ENCODE measurements at places on chromosomes 1 and 21.

DNA sequence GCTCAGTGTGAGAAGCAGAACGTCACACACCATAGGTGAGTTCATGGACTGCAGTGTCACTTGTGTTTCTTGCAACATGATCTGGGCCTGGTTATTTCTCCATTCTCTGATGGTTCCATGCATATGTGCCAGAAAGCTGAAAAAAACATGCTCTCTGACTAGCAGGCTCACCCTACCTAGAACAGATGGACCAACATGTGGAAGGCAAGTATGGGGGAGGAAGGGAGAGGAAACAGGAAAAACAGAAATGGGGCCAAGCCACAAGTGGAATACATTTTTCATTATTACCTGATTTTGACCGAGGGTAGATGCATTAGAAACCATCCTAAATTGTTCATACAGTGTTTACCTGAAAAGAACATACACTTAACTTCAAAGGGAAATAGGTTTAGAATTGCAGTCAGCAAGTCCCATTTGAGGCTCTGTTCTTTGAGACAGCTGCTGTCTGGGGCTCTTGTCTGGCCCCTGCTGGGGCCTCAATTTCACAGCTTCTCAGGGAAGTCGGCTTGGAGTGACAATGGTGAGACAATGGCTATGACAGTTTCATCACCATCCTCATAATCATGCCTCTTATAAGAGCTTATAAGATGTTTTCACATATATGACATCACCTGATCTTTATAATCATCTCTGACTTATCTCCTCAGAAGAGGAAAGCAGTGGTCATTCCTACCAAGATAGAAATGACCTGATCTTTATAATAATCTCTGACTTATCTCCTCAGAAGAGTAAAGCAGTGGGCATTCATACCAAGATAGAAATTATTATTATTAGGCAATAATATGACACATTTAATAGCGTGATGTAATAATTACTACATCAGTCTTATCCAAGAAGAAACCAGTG is 327.3 kb downstream of the SIPA1L2 start:
- no peak for DNase-seq

- no peak for DNase-seq
Measured at GRCh38 chr1:81695741-81696140, 105.0 kb upstream of the ADGRL2 start.

DNA sequence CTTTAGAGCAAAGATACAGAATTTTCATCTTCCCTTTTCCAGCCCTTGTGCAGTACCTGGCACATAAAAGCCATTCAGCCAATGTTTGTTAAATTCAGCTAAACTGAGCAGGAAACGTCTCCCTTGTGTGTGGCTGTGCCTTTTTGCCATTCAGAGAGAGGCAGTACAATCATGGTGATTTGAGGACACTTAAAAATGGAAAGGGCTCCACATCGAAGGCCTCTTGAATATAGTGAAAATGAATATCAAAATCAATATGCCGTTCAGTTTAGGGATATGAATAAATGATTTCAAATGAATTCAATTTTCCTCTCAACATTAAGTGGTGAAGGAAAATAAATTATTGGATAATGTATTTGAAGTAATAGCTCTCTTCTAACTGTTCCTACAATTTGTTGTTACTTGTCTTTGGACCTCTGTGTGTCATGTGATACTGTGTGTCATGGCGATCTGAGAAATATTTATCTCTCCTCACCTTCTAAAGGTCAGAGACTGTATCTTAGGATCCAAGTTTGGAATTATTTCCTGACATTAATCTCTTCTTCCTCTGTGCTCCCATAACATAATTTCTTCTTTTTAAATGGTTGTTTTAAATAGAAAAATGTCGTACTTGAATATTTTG is 355.6 kb upstream of the ST6GALNAC5 start:
- DNase-seq, result no peak

- no peak for DNase-seq
Measured at GRCh38 chr1:243507001-243507671, 251.3 kb downstream of the SDCCAG8 start.

DNA sequence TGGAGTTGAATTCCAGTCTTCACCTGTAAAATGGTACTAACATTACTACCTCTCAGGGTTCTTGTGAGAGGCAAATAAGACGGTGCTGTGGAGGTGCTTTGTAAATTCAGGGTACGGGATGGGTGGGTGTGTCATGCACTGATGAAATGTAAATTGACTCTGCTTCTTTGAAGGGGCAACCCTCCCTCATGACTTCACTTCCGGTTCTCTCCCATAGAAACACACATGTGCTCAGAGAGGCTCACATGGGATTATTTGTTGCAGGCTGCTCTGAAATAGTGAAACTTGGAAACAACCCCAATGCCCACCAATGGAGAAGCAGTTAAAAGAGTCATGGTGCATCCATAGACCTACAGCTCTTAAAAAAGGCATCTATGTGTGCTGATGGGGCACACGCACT is 44.9 kb upstream of the SCMH1 start:
- no peak for DNase-seq

DNA sequence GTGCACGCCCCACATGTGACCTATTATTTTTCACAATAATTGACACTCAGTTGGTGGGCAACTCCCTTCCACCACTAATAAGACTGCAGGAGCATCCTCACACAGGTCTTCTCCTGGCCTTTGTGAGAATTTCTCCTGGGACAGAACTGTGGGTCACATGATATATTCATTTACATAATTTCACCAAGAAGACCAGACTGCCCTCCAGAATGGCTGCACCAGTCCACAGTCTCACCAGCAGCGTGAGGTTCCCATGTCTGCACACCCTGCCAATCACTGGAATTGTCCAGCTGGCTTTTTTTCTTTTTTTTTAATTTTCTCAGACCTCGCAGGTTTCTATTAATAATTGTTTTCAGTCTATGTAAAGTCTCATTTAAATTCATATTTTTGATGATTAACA is 41.3 kb downstream of the ATP1A1 start:
- no peak for DNase-seq

- DNase-seq, result no peak
Measured at GRCh38 chr1:40341491-40342380, 24.6 kb upstream of the COL9A2 start.

DNA sequence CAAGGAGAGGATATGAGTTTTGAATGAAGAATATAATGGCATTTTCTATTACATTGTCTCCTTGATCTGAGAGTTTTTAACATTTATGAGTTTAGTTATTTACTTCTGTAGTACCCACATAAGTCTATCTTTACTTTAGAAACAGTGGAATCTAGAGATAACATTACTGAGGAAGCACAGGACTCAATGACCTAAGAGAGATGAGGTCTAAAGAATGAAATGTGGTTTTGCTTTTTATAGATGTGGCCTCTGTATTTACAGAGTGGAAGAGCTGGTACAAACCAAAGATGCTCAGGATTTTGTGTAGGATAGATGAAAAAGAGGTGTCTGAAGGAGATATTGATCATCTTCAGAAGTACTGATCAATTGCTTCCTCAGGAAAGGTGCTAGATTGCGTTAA is 177.3 kb downstream of the KCTD3 start:
- DNase-seq, result no peak

DNA sequence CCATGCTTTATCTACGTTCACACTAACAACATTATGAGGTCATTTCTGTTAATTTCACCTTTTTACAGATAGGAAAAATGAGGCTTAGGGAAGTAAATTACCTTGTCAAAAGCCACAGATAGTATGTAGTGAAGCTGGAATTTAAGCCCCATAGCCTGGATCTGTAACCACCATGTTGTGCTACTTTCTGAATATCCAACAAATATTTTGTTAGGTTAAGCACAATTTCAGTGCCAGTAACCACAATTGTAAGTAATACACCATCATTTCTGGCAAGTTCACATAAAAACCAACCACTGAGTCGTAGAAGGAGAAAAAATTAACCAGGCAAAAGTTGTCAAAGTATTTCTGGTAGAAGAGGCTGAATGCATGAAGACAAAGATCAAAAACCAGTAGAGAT is 593.1 kb upstream of the CAMK1G start:
- no peak for DNase-seq

DNA sequence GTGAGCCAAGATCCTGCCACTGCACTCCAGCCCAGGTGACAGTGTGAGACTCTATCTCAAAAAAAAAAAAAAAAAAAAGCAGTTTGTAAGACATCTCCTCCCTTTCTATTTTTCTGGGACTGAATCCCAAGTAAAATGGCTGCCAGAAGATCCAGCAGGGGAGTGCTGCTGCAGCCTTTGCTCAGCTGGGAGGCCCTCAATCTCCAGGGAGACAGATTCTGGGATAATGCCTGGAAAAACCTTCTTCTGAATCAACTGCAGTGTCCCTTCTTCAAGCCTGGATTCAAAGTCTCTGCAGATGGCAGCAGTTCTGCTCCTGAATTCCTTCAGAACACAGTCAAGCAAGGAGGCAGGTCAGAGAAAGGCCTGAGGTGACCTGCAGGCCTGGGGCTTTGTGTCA is 191.0 kb upstream of the NRIP1 start:
- DNase-seq, result no peak

DNA sequence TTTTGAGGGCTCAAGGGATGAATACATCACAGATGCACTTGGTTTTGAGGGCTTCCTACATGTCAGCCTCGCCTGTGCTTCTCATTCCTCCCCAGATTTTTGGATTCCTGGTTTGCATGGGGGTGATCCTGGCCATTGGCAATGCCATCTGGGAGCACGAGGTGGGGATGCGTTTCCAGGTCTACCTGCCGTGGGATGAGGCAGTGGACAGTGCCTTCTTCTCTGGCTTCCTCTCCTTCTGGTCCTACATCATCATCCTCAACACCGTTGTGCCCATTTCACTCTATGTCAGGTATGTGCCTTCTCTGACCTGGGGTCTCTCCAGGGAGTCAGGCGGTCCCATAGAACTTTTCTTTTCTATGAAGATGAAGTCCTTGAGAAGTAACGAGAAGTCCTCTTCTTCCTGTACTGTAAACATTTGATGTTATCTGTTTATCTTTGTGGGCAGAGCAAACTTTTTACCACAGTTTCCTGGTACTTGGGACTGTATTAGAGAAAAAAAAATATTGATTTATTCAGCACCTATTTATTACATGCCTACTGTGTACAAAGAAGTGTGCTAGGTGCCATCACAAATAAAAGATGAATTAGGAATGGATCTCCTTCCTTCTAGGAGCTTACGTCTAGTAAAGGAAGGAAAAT is 12.0 kb downstream of the ATP8B2 start:
- DNase-seq, result no peak

DNA sequence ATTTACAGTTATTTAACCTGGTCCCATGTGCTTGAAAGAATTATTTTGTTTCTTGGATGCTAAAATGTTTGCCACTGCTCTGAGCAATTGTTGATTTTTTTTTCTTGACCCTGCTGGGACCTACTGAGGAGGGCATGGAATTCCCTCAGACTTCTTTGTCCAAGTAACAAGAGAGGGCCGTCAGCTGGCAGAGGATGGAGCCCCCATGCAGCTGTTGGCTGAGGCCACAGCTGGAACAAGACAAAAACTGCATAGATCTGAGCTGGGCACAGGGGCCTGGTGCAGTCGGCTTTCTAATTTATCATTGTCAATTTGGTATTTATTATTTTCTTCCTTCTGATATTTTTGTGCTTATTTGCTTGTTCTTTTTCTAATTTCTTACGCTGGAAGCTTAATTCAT is 39.6 kb upstream of the ABCG1 start:
- DNase-seq, result no peak

GRCh38 chr1:154770897-154771594 is 99.0 kb downstream of the KCNN3 start:
- DNase-seq, result no peak

- DNase-seq, result no peak
Measured at GRCh38 chr1:101605878-101606277, 369.1 kb downstream of the S1PR1 start.

GRCh38 chr1:22339237-22339636 is 112.4 kb upstream of the ZBTB40 start:
- no peak for DNase-seq

DNA sequence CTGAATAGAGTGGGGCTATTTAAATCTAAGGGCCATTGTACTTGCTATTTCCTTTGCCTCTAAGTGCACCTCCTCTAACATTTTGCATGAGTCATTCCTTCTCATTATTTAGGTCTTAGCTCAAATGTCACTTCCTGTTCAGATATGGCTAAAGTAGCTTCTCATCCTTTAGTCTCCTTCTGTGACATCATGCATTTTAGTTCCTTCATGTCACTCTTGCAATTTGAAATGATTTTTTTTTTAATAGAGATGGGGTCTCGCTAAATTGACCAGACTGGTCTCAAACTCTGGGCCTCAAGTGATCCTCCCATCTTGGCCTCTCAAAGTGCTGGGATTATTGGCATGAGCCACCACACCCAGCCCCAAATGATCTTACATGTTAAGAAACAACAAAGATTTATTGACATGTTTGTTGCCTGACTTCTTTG is 6.6 kb downstream of the TBX19 start:
- no peak for DNase-seq

DNA sequence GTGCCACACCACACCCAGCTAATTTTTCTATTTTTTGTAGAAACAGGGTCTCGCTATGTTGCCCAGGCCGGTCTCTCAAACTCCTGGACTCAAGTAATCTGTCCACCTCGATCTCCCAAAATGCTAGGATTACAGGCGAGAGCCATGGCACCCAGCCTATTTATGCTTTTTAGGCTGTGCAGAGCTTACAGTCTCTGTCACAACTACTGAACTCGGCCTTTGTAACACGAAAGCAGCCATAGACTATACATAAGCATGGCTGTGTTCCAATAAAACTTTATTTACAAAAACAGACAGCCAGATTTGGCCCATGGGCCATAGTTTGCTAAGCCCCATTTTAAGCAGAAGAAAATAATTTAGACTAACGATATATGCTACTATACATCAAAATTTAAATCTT is 54.4 kb downstream of the NID1 start:
- DNase-seq, result no peak

- no peak for DNase-seq
Measured at GRCh38 chr1:228228601-228229074, 20.8 kb downstream of the OBSCN start.

GRCh38 chr1:199857108-199857507 is 170.4 kb upstream of the NR5A2 start:
- DNase-seq, result no peak

All from stimulated activated CD8-positive, alpha-beta memory T cell treated with anti-CD3 and anti-CD28 coated beads, Interleukin-7, amount 100 ng/mL, for 1 hour (primary cell).